Caki2 (cell line): ENCODE measurements at places on chromosomes 1 and 21. TPM values are rescaled to one million over a fixed set of nuclear protein-coding genes. Genes with fewer than 3 reads are reported as not detected.

The TP73 gene
- 4.4 and 5.1 TPM in 2 replicates for total RNA-seq

DNA sequence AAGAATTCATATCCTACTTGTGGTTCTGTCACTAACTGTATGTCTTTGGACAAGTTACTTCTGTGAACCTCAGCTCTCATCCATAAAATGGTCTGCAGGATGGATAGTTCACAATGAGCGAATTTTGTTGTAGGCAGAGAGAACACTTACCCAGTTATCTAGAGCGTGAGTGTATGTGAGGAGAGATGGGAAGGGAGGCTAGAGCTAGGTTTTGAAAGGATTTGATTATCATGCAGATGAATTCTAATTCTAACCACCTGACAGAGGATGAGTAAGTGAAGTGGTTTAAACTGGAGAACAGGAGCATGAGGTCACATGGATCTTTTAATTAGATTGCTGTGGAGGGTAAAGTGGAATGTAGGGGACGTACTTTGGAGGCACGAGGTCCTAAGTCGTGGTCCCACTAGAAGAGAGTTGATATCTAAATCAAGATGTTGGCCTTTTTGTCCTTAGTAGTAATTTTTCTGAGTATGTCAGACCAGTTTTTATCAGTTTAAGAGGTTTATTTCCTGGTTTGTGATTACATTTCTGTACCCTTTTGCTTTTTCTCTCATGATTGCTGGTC is 5.0 kb downstream of the SUCO start:
- no peak for DNase-seq

- DNase-seq, result no peak
Measured at GRCh38 chr1:208841436-208841835, 597.3 kb upstream of the PLXNA2 start.

- peak; percentile 23 for DNase-seq
Measured at GRCh38 chr1:161473348-161473747, 31.9 kb upstream of the FCGR2A start.

The KCNA3 gene
- not detected in 2 replicates for total RNA-seq

- DNase-seq, result peak; percentile 56
Measured at GRCh38 chr1:225763716-225764548, 13.7 kb upstream of the SRP9 start.

GRCh38 chr1:101996825-101997465 is at the start of gene OLFM3:
Gene OLFM3, minus strand, starts transcription at chr1:101996926.
- DNase-seq, result no peak

The SPAG17 gene
- total RNA-seq, result 0.27 and 4.5 TPM in 2 replicates

DNA sequence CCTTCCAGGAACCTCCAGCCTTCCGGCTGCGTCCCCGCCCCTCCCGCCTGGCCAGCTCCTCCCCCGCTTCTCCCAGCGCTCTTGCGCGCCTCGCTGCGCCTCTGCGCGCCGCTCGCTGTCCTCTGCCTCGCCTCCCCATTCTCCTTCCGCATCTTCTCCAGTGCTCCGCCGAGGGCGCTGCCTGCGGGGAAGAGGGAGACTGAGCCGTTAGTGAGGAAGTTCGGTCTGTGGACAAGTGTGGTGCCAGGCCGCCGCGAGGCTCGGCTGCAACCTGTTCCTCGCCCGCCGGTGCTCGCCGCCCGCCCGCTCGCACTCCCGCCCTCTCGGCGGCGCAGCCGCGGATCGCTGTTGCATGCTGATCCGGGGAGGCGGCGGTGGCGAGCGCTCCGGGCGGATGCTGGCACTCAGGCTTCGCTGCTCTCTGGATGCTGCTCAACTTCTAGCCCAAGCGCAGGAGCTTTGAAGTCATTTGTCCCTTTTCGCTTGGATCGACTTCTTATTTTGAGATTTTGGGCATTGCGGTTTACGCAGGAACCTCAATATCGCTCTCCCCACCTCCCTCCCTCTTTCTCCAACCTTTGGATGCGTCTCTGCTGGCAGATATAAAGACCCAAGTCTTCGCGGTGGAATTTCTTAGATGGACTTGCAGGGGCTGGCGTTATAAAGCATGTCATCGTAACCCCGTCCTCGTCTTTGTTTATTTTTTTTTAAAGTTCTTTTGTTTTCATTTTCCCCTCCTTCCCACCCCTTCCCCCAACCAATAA is 614 bp upstream of the CACNA1E start:
- DNase-seq, result no peak

DNA sequence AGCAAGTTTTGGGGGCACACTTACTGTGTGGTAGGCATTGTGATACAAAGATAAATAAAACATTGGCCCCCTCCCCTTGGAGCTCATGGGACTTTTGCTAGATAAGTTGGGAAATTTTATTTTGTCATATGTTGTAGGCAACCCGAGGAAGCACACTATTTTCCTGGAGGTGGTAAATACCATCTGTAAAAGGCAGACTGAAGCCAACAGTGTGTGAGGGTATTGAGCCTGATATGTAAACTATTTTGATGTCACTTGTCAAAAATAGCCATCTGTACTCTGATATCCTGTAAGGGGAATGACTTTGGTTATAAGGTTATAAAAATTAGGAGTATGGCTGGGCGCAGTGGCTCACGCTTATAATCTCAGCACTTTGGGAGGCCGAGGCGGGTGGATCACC is 30.6 kb downstream of the VANGL2 start:
- no peak for DNase-seq

DNA sequence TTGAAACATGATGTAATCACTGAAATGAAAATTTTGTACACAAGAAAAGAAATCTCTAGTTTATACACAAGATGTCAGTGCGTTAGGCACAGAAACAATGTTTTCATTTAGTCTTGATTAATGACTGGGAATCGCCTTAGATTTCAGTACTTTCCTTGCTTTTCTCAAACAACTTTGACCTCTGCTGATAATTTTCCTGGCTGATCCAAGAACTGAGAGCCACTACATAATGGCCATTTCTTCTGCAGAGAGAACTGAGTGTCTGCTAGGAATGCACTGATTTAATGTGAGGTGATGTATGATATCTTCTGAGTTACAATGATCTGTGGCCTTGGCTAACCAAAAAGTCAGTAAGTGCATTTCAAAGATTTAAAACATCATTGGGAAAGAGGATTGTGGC is 308.1 kb downstream of the CTH start:
- no peak for DNase-seq

The PIGR gene
- not detected in 2 replicates for total RNA-seq

GRCh38 chr1:114154963-114155322 is 1.3 kb upstream of the SYT6 start:
- no peak for DNase-seq

GRCh38 chr1:29591601-29592260 is 355.4 kb downstream of the PTPRU start:
- no peak for DNase-seq

The CFHR3 gene
- not detected in 2 replicates for total RNA-seq

The CLDN17 gene
- not detected in 2 replicates for total RNA-seq

The LCE2A gene
- total RNA-seq, result not detected in 2 replicates

- no peak for DNase-seq
Measured at GRCh38 chr1:213082420-213083111, 31.5 kb downstream of the RPS6KC1 start.

DNA sequence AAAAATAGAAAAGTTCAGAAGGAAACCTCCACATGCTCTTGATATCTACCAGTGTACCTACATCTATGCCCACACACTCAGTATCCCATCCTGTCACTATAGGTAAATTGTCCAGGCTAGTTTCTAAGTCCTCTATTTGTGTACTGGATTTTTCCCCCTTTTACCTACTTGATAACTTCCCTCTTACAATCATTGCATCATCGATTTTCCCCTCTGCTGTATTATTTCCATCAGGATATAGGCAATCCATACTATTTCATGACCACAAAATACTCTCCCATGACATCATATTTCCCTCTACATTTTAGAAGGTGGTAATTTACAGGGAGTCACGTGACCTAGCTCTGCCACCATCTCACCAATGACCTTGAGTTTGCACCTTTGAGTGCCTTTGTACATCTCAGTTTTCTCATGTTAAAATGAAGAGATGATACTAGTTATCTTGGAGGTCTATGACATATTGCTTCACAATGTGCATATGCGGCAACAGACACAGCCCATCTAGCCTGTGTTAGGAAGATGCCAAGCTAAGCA is 88.2 kb downstream of the GDAP2 start:
- DNase-seq, result no peak

The KRTAP10-4 gene
- total RNA-seq, result not detected in 2 replicates

The RAB13 gene
- total RNA-seq, result 18.3 and 34.7 TPM in 2 replicates

The LPAR3 gene
- not detected in 2 replicates for total RNA-seq

The SYTL1 gene
- total RNA-seq, result 39.3 and 46.3 TPM in 2 replicates

GRCh38 chr1:110878591-110878990 is 5.6 kb downstream of the CD53 start:
- DNase-seq, result no peak

DNA sequence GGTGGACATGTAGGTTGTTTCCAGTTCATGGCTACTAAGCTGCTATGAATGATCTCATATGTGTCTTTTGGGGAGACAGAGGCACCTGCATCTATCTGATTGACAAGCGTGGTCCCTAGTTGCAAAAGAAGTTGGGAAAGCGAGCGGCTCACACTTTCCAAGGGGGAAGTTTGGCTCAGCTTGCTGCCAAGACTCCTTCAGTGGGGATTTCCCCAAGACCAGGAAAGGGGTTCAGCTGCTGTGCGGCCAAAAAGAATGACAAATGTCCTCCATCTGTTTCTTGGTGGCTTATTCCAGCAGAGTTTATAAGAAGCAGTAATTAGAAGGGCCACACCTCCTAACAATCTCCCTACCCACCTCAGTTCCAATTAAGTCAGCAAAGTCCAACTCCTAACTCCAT is 128.5 kb upstream of the GALNT2 start:
- no peak for DNase-seq

DNA sequence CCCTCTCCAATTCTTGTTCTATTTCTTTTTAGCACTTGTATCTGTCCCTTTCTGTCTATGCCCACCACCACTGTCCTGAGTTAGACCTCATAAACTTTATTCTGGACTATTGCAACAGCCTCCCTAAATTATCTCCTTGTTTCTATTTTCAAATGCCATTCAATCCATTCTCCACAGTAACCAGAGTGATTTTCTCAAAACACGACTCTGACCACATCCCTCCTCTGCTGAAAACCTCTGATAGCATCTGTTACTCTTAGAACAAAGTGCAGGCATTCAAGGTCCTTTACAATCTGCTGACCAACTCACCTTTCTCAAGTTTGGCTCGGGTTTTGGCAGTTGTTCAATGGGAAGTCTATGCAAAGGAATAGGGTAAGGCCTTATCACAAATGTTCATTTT is 22.8 kb upstream of the GPX7 start:
- no peak for DNase-seq

DNA sequence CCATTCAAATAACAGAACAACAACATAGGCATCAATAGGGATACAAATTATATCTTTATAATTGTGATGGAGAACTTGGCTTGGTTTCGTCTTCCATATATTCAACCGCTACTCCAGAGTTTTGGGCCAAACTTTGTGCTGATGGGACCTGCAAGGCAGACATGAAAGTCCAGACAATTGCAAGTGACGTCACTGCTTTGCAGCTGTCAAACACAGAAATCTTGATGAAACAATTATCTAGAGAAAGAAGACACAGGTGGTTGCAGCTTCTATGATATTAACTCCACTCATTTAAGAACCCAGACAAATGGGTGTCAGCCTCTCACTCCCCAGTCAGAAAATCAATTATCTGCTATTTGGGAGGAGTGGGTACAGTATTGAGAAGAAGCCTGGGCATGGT is 390.6 kb downstream of the NUF2 start:
- no peak for DNase-seq

GRCh38 chr1:63674238-63674864 is 81.1 kb downstream of the PGM1 start:
- peak; percentile 80 for DNase-seq

DNA sequence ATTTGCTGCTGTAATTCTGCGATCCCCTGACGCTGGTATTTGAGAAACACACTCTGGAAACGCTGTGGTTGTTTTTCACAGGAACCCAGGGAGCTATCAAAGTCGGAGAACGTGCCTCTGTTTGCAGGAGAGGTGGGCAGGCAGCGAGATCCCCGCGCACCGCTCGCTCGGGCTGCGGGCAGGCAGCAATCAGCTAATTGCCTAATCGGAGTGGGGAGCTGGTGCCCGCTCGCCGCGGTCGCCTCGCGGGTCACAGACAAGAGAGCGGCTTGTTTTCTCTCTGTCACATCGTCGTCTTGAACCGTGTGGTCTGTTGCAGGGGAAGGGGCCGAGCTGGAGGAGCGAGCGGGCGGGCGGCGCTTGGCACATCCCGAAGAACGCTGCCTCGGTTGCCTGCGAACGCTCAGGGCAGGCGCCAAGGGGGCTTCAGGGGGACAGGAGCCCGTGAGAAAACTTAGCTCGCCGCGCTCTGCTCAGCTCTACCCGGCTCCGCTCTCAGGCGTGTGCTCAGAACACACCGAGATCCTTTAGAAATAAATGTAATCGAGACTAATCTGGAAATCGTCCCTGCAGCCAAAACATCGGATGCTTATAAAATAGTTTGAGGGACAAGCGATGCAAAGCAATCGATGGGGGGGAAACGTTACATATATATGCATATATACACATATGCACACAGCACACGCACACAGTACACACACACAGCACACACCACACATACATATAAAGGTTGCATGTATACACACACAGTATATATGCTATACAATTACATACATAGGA is 93.6 kb upstream of the SMYD2 start:
- no peak for DNase-seq

- no peak for DNase-seq
Measured at GRCh38 chr1:31793086-31793485, 22.7 kb downstream of the SPOCD1 start.

- DNase-seq, result peak; percentile 23
Measured at GRCh38 chr1:92804721-92805201, 19.9 kb upstream of the EVI5 start.

- DNase-seq, result no peak
Measured at GRCh38 chr1:107946794-107947193, 18.2 kb downstream of the VAV3 start.

- no peak for DNase-seq
Measured at GRCh38 chr1:218525451-218526197, 180.5 kb downstream of the TGFB2 start.

DNA sequence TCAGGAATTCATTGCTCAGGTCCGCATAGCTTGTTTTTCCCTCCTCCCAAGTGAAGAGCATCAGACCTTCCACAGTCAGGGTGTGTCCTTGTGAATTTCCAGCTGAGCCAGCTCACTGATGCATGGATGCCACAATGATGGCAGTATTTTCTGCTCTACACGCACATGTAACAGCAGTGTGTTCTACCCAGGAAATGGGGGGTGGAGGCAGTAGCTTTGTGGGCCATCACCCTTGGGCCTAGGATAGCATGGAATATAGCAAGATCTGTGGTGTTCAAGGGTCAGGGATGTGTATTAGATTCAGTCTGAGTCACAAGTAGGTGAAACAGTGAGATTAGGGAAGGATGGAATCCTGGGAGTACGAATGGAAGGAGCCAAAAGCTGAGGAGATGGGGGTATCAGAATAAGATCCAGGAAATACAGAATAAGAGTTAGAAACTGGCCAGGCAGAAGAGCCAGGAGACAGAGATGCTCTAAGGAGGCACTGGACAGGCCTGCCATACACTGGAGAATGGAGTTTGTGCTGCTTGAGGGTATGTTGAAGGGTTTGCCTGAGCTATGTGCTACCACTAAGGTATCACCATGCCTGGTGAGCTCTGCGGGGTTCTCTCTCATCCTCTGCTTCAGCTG is 90.6 kb upstream of the CNIH3 start:
- peak; percentile 55 for DNase-seq

GRCh38 chr1:110070671-110071242 is at the start of gene ALX3:
Gene ALX3, minus strand, starts transcription at chr1:110070672. Its CDS starts 60 bp downstream, at chr1:110070612.
- DNase-seq, result no peak
